ENCODE measurements at places on chromosomes 7 and 10. TPM values are rescaled to one million over a fixed set of nuclear protein-coding genes. Genes with fewer than 3 reads are reported as not detected.
A peak's percentile ranks its signal among the peaks of the same experiment; 100 is the strongest.

Gene C7orf57
- total RNA-seq = not detected

DNA sequence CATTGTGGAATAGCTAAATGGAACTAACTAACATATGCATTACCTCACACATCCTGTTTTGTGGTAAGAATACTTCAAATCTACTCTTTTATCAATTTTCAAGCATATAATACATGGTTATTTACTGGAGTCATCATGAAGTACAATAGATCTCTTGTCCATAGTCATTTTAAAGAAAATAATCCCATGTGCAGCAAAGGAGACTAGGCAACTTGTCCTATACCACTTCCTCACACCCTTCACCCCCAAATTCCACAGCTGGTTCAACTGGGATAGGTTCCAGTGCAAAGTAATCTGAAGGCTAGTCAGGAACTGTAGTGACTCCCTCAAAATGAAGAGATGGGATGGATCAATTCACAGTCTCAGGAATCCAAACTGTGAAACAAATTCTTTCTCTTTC is 176.1 kb downstream of the SGMS1 start:
- no peak for ATAC-seq

GRCh38 chr7:4266270-4267040 is 415.6 kb upstream of the FOXK1 start:
- no peak for ATAC-seq

Gene FXYD4
- total RNA-seq = not detected

- peak; percentile 42 for ATAC-seq
Observed at GRCh38 chr7:24732646-24733413, 24.4 kb downstream of the GSDME start.

Gene HOGA1
- total RNA-seq = 0.62 TPM

Gene OLAH
- 2.2 TPM for total RNA-seq

DNA sequence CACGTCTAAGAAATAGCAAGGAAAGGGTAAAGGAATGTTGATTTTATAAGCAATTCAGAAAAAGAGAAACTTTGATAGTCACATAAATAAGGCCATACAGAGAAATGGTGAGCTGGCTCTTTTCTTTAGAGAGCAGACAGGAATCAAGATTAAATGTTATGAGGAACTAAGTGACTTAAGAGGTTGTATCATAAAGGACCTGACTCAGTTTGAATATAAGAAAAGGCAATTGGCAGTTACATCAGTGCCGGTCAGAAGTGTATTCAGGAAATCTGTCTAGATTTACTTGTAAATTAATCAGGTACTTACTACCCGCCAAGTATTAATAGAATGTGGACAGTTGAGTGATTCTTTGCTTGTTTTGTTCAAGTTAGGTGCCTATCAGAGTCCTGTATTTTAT is 2.1 kb downstream of the MRPL32 start:
- ATAC-seq = no peak

GRCh38 chr10:101151395-101151794 is 20.3 kb downstream of the TLX1 start:
- ATAC-seq = no peak

- ATAC-seq = no peak
Observed at GRCh38 chr10:17199351-17199804, 2.1 kb downstream of the TRDMT1 start.

DNA sequence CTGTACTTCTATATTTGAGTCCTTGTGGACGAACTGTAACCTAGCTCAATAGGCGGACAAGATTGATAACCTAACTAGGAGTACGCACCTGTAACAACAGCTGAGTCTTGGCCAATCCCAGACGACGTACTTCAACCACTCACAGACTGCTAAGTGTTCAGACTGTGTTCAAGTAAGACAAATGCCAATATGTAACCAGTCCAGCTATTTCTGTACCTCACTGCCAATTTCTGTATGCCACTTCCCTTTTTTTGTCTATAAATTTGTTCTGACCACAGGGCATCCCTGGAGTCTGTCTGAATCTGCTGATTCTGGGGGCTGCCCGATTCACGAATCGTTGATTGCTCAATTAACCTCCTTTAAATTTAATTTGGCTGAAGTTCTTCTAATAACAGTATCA is 32.2 kb downstream of the HACD1 start:
- ATAC-seq = no peak

- no peak for ATAC-seq
Observed at GRCh38 chr10:14873090-14873760, 5.4 kb upstream of the SUV39H2 start.

DNA sequence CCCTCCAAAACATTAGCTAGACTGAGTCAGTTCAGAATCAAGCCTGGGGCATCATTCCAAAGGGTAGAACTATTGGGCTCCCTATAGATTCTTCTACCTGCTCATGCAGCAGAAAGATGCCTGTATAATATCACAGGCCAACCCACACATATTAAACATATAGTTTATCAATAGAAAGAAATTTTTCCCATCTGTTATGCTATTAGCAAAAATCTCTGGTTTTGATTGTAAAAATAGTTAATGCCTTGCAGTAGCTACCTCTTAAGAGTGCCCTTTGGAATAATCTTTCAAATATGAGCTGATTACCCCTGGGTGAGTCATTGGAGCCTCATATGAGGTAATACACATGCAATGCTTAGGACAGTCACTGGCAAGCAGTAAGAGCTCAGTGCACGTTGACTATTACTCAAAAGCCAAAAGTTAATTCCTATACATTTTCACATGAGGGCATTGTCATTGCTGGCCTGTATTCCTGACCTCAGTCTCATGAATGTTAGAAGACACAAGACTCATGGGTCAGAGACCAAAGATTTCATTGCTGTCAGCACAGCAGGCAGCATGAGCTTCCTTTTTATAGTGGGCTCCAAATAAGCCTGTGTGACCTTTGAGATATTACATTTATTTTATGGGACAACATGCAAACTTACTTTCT is 180.0 kb downstream of the FGFR2 start:
- ATAC-seq = no peak

Data from gastroesophageal sphincter (tissue), 4 donors.